ENCODE measurements at places on chromosomes 11 and 22.

GRCh38 chr11:116646191-116646590 lies 126.6 kb downstream of the BUD13 start:
- no peak for DNase-seq

GRCh38 chr11:2100361-2101170 lies 38.6 kb downstream of the IGF2 start:
- no peak for DNase-seq

DNA sequence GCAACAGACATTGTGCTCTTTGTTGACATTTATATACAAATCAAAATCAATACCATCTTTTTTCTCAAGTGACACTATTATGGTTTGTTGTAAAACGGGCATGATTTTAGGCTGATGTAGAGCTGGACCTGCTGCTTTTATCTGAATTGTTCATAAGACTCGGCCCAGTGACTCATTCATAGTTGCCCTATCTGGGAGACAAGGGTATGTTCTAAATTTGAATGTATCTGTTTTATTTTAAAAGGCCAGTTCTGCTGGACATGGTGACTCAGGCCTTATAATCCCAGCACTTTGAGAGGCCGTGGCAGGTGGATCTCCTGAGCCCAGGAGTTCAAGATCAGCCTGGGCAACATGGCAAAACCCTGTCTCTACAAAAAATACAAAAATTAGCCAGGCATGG lies 39.3 kb downstream of the CEP295 start:
- no peak for DNase-seq

DNA sequence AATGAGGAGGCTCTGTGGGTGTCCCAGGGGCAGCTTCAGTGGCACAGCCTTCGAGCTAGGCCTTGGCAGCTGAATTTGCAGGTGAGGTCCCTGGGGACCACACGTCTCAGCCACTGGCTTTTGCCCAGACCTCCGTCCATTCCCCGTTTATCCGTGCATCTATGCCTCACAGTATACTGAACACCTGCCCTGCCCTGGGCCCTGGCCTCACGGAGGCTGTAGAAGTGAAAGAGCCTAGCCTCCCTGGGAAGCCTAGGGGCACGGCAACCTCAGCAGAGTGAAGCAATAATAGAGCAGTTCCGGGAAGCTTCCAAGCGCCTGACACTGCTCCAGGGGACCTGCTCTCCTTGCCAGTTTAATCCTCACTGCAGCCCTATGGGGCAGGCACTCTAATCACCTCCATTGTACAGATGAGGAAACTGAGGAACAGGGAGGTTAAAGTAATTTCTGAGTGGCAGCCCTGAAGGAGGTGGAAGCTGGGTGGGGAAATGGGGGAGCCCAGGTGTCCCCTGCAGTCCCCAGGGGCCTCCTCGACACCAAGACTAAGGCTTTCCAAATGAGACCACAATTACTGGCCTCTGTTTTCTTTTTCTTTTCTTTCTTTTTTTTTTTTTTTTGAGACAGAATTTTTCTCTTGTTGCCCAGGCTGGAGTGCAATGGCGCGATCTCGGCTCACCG lies 2.7 kb upstream of the NFAM1 start:
- no peak for DNase-seq

GRCh38 chr22:49329636-49330035 lies 498.0 kb downstream of the BRD1 start:
- peak; percentile 1 for DNase-seq

DNA sequence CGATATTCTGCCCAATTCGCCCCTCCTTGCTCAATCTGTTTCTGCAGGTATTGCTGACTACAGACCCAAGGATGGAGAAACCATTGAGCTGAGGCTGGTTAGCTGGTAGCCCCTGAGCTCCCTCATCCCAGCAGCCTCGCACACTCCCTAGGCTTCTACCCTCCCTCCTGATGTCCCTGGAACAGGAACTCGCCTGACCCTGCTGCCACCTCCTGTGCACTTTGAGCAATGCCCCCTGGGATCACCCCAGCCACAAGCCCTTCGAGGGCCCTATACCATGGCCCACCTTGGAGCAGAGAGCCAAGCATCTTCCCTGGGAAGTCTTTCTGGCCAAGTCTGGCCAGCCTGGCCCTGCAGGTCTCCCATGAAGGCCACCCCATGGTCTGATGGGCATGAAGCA lies 9.2 kb upstream of the SLC35E4 start:
- no peak for DNase-seq

DNA sequence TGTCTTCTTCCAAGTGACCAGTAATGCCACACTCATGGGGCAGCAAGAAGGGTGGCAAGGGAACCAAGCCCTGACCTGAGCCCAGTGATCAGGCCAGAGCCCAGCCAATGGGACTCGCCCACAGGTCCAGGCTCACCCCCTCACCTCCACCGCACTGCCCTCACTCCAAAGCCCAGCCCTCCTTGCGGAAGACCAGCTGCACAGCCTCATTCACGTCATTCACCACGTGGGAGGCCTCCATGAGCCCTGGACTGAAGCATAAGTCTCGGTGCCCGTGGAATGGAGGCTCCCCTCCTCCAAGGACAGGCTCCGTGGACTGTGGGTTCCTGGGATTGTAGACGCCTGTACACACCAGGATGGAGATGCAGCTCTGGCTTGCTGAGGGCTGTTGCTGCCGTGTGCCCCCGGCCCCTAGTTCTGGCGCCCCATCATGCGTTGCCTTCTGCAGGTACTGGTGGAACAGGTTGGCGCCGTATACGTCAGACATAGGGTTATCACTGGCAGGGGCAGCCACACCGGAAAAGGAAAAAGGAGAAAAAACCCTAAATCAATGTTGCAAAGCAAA lies 16.8 kb upstream of the TMEM121B start:
- DNase-seq = no peak

DNA sequence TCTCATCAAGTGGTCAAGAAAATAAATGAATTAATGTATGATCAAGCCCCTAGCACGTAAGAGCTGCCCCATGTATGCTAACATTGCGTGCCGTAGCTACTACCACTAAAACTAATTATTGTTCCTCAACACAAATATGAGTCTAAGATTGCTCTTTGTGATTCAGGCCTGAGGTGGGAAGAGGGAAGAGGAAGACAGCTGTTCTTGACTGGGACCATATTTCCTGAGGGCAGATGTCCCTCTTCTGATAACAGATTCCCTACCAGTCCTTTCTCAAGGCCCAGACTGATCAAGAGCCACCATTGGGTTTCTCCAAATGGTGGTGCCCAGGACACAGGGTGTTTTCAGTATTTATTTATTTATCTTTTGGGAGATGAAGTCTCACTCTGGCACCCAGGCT lies 87.2 kb upstream of the CADM1 start:
- DNase-seq = no peak

GRCh38 chr11:13348305-13348704 lies 70.7 kb downstream of the BMAL1 start:
- no peak for DNase-seq

GRCh38 chr11:134339756-134340155 lies 8.0 kb downstream of the GLB1L2 start:
- DNase-seq = no peak

DNA sequence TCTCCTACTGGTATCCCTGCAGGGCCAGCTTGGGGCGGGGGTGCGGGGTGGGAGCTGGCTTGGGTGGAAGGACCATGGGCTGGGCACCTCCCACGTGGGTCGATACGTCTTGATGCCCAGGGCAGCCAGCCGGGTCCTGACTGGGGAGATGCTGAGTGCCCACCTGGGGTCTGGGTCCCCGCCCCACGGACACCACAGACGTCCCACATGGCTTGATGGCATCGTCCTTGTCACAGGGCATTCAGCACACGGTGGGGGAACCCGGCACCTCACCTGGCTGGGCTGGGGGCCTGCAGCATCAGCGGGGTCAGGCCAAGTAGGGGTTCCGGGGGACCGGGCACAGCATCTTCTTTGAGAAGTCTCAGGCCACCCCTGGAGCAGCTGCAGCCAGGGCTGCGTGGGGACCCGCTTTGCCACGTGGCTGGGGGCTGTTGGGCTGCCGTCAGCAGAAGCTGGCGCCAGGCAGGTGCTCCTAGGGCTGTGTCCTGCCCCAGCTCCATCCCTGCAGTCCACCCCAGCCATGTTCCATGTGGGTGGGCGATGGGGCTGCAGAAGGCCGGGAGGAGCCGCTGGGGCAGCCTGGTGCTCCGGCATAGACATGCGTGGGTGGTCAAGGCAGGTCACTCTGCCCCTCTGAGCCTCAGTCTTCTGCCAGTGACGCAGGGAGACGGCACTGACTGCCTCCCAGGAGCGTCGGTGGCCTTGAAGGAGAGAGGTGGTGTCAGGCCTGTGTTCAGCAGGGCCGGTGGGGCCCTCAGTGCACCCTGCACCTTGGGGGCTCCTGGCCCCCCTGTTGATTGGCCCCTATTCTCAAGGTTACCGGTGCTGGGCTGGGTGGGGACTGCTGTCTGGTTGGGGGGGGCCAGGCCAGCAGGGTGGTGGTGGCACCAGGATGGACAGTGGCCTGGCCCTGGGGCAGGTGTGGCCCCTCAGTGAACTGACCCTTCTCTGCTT lies 8.4 kb downstream of the SELENOO start:
- DNase-seq = no peak

DNA sequence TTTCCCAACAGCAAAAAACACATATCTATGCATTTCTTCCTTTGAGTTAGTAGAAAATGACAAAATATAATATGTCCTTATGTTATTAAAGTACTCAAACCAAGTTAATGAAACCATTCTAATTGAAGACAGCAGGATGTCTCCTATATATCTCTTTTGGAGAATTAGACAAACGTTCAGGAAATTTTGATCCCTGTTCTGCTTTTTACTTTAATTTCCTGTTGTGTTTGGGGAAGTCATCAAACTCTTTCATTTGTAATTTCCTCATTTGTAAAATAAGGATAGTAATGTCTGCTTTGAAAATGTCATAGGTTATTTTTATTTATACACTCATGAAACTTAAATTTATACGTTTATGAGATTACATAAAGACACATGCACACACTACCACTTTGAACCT lies 281.8 kb upstream of the ANO5 start:
- no peak for DNase-seq

- peak; percentile 86 for DNase-seq
Observed at GRCh38 chr11:1335811-1336761, 26.7 kb upstream of the TOLLIP start.

DNA sequence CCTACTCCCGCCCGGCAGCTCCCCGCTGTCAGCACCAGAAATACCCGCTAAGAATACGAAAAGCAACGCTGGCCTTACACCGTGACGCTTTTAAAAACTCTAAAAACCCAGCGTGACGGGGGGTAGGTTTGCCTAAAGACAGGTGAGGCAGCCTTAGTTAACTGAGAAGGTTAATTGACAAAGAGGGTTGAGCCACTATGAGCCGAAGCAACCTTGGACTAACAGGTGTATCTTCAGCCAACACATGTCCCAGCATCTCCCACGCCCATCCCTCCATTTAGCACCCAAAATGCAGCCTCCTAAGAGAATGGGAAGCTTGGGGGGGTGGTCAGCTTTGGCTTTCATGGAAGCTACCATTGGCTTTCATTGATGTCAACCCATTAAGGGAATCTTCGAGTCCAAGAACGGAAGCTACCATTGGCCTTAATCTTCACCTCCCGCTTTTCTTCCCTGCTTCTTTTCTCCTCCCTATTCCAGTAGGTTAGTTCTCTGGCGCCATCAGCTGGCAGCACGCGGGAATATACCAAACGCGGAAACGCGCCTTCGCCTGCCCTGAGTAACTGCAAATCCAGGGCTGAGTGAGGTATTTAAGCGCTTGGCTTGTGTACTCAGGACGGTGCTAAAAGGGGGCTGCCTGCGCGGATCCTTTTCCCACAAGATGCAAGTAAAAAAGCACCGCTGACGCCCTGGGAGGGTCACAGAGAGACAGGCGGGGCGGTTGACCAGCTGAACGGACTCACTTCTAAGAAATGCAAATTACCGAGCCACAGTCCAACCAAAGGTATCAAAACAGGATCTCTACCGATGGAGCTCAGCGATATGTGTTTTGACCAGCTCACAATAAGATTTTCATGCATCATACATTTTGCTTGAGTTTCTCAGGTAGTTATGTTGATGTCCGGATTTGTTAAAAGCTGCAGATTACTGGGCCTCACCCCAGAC lies 38.5 kb upstream of the GLYATL1 start:
- DNase-seq = peak; percentile 90

GRCh38 chr22:31566484-31566883 lies 70.1 kb downstream of the SFI1 start:
- DNase-seq = no peak

GRCh38 chr11:70327717-70328116 lies 57.2 kb downstream of the PPFIA1 start:
- no peak for DNase-seq

- no peak for DNase-seq
Observed at GRCh38 chr11:65148657-65149056, 14.3 kb upstream of the SYVN1 start.

- no peak for DNase-seq
Observed at GRCh38 chr22:50262460-50262911, 1.0 kb upstream of the MAPK12 start.

GRCh38 chr11:12359761-12360160 lies 17.6 kb upstream of the PARVA start:
- no peak for DNase-seq

GRCh38 chr11:16291729-16292128 lies 64.6 kb downstream of the SOX6 start:
- DNase-seq = no peak

- DNase-seq = peak; percentile 81
Observed at GRCh38 chr11:118917481-118918127, 8.1 kb downstream of the BCL9L start.

- DNase-seq = peak; percentile 41
Observed at GRCh38 chr11:17498475-17498874, 21.8 kb upstream of the ABCC8 start.

GRCh38 chr11:124898711-124899110 lies 1.0 kb upstream of the ROBO4 start:
- peak; percentile 54 for DNase-seq

DNA sequence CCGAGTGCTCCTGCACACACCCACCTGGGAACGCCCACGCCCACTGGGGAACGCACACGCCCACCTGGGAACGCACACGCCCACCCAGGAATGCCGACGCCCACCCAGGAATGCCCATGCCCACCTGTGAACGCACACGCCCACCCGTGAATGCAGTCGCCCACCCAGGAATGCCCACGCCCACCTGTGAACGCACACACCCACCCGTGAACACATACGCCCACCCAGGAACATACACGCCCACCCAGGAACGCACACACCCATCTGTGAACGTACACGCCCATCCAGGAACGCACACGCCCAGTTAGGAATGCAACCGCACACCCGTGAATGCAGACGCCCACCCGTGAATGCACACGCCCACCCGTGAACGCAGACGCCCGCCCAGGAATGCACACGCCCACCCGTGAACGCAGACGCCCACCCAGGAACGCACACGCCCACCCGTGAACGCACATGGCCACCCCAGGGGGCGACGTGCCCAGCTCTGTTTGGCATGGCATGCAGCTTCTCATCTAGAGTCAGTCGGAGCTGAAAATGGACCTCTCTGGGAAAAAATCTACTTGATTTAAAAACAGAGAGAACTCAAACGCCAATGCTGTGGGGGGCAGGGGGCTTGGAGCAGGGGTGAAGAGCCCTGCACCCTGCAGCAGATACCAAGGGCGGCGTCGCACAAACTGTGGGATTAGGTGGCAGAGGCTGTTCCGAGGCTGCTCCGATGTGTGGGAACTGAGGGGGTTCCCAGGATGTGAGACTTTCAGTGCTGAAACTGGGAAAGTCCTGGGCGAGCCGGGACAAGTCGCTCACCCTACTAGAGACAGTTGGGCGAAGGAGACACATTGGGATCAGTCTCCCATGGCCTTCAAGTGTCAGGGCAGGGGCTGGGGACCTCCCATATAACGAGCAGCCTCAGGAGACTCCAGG lies 83.3 kb downstream of the MYEOV start:
- DNase-seq = no peak
